ENCODE measurements at places on chromosomes 11 and 22.
A peak's percentile ranks its signal among the peaks of the same experiment; 100 is the strongest.

GRCh38 chr11:104572279-104572678 lies 326.0 kb downstream of the CASP12 start:
- DNase-seq: no peak

GRCh38 chr11:32006799-32007388 lies 84.0 kb upstream of the RCN1 start:
- no peak for DNase-seq

DNA sequence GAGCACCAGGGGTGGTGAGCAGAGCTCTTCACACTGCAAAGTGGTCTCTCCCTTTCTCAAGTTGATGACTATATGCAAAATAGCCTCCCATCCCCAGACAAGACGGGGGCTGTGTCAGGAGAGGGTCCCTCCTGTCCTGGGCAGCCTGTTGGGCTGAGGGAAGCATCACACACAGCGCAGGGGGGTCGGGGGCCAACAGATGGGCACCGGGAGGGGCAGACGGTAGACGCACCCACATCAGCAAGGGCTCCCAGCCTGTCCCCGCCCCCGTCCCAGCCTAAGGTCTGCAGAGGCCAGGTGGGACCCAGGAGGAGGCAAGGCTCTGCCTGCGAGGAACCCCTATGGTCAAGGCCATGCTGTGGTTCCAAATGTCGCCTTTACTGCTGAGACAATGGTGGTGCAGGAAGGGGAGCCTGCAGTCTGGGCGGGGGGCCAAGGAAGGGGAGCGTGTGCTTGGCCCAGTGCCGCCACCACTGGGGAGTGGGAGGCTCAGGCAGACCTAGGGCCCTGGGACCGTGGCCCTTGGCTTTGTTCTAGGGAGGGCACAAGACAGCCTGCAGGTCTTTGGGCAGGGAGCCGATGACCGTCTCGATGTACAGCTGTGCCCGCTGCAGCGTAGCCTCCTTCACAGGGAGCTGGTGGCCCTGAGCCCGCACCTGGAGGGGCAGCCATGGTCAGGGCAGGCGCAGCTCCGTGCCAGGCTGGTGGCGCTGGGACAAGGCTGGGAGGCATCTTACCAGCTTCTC lies 4.3 kb upstream of the PLXNB2 start:
- DNase-seq: no peak

DNA sequence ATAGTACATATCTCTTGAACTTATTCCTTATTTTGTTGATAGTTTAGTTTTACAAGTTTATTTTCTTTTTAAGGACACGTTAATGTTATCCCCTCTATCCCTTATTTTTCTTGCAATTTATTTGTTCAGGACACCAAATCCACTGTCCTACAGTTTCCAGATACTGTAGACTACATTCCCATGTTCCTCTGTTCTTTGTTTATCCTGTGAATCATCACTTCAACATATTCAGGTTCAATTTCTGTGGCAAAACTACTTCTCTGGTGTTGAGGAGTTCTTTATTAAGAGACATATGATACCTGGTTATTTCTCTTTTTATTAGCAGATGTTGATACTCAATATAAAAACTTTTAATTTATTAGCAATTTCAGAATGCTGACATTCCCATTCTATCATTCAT lies 72.8 kb upstream of the CLNS1A start:
- DNase-seq: no peak

DNA sequence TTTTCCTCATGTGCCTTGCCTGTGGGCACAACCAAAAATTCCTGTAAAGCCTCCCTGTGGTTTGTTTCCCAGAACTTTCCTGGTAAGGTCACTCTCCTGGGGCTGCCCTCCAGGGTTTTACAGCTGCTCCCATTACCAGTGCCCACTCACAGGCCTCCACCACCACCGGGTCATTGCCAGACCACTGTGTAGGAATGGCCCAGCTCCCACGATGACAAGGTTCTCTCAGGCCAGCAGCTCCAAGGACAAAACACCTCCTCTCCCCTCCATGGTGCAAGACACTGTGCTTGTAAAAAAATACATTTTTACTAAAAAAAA lies 96.1 kb upstream of the AKIP1 start:
- DNase-seq: no peak

- DNase-seq: no peak
Observed at GRCh38 chr11:7905549-7905948, 25.5 kb downstream of the OR10A6 start.

GRCh38 chr11:23765682-23766252 lies 731.1 kb upstream of the LUZP2 start:
- DNase-seq: no peak

- DNase-seq: peak; percentile 65
Observed at GRCh38 chr22:50544078-50544745, 1.5 kb upstream of the KLHDC7B start.

- DNase-seq: no peak
Observed at GRCh38 chr11:93655047-93655446, 6.4 kb upstream of the CEP295 start.

DNA sequence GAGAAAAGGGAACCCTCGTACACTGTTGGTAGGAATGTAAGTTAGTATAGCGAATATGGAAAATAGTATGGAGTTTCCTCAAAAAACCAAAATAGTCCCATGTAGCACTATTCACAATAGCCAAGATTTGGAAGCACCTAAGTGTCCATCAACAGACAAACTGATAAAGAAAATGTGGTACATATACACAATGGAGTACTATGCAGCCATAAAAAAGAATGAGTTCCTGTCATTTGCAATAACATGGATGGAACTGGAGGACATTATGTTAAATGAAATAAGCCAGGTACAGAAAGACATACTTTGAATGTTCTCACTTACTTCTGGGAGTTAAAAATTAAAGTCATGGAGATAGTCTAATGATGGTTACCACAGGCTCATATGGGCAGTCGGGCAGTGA lies 64.0 kb upstream of the RAB1B start:
- DNase-seq: no peak

GRCh38 chr11:37712251-37712650 lies 1114.2 kb upstream of the RAG2 start:
- no peak for DNase-seq

- DNase-seq: no peak
Observed at GRCh38 chr22:41725510-41726110, 26.3 kb downstream of the MEI1 start.

DNA sequence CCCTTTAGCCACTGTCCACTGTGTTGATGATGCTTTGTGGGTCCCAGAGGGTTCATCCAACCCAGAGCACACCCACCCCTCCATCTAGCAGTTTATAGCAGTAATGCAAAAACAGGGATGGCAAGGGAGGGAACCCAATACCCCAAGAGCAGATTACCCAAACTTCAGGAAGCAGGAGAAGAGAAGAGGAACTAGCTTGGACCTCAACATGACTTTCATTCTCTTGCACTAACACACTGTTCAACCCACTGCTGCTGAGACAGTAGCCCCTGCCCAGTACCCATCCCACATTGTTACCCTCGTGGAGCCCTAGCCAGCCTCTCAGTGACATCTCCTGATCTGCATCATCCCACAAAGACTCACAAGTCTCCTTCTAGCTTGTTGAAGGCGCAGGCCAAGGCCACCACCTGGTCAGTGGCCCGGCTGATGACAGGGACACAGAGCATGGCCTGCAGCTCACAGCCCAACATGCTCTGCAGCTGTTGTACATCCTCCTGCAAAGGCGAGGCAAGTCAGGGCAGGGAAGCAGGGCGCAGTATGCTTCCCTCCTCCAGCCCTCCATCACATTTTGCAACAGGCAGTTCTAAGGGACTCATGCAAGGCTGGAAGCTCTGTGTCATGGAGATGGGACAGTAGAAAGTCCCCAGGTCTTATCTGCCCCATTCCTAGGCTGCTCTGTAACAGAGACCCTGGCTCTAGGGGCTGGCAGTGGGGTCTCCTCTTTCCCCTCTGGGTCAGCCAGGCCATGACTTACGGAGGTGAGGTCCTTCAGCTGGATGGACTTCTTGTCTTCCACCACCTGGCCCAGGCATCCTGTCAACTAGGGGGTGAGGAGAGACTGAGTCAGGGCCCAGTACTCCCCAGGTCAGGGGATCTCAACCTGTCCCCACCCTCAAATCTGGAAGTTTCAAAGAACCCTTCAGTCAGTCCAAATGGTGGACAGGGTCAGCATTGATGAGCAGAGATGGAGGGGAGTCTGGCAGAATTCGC lies 85.5 kb downstream of the PDE2A start:
- no peak for DNase-seq

- DNase-seq: no peak
Observed at GRCh38 chr11:119092880-119093842, 8.5 kb downstream of the HMBS start.

- DNase-seq: no peak
Observed at GRCh38 chr11:100888836-100889235, 201.7 kb downstream of the ARHGAP42 start.

DNA sequence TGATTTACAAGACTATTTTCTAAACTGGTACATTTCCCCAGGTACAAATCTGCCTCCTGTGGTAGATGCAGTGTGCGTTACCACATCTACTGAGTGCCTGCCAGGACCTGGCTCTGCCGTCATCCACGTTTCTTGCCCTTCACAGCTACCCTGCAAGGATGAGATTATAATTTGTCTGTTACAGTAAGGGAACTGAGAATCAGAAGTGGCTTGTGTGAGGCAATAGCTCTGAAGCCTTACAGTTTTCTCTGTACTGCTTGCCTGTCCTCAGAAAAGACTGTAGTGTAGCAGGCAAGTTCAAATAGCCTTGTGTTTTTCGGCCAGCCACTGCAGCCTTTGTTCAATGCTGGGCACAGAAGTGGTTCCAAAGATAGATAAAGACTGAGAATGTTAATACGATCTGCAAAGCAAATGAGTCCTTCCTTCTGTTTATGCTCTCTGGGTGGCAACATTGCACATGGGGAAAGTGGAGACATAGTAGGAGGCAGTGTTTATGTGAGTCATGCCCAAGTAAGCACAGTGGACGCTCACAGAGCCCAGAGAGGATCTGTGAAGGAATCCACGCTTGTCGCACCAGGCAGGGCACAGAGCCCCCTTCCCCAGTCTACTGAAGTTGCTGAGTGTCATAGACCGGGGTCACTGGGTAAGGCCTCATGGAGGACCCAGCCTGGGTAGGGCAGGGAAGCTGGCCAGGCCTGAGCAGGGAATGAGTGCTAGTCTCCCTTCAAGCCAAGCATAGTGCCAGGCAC lies 49.1 kb downstream of the MICAL2 start:
- DNase-seq: no peak

- DNase-seq: no peak
Observed at GRCh38 chr22:45212306-45212709, 28.4 kb downstream of the KIAA0930 start.

- no peak for DNase-seq
Observed at GRCh38 chr11:108805030-108805429, 140.2 kb downstream of the DDX10 start.

DNA sequence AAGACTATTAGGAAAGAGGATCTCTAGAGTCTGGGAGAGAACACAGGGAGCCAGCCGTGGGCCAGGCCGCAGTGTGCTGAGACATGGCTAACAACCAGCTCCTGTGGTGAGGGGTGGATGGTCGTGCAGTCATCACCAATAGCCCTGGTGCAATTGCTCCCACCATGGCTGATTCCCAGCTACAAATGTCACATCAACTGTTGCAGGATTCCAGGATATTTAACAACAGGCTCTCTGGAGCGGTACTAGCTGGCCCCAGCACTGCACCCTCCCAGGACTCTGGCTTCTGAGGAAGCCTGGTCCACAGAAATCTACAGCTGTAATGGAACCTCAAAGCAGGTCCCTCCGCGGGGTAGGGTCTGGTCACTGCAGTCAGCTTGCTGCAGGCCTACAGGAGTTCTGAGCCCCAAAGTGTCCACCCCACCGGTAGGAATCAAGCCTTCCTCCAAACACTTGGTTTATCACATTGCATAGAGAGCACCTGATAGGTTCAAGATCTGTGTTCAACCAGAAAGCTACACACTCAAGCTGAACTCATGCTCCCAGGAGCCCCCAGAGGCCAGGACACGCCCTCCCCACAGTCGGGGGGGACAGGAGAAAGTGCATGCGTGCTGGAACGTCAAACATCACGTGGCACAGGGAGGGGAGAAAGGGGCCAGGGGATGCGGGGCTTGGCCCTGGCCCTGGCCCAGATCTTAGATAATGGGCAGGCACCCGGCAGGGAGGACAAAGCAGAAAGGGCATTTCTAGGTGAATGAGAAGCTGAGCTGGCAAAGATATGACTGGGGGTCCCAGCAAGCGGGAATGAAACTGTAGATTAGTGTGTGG lies 609.0 kb downstream of the TBC1D22A start:
- no peak for DNase-seq

- no peak for DNase-seq
Observed at GRCh38 chr22:20545681-20546521, 38.5 kb downstream of the MED15 start.

DNA sequence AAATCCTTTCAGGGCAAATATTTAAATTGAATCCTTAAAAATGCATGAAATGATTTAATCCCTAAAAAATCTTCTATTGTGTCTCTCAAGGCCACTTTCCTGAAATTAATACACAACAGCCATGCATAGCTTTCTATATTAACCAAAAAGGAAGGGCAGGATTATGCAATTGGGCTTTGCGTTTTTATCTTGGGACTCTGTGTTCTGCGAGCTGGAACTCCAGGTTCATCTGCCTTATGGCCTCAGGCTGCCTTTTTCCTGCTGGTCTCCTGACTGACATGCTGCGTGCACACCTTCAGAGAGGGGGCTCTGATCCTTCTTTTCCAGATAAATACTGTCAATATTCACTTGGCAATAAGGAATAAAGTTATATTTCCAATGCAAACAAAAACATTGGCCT lies 141.7 kb upstream of the GRIA4 start:
- DNase-seq: no peak

- DNase-seq: no peak
Observed at GRCh38 chr11:61539831-61540357, 31.3 kb downstream of the LRRC10B start.

DNA sequence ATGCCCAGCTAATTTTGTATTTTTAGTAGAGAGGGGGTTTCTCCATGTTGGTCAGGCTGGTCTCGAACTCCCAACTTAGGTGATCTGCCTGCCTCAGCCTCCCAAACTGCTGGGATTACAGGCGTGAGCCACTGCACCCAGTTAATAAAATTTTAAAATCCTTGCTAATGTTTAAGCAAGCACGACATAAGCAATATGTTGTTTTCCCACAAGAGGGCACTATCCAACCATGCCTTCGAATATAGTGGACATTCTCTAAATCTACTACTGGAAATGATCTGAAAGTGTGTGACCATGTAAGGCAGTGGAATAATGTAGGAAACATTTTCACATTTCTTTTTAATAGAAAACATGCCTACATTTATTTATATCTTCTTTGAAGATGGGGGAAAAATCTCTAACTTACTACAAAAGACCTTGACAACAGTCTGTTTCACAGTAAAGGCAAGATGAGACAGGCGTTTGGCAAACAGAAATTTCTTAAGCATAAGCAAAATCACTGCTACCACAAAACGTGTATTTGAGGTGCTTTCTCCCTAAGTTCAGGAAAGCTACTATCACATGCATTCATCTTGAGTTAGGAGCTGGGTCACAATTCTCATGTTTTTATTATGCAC lies 38.2 kb downstream of the PITPNB start:
- DNase-seq: no peak

- DNase-seq: no peak
Observed at GRCh38 chr11:105111145-105111944, 28.2 kb downstream of the CARD18 start.

- no peak for DNase-seq
Observed at GRCh38 chr11:63598556-63598955, 15.7 kb downstream of the PLAAT3 start.
